ENCODE measurements at places on chromosomes 7 and 10.
A peak's percentile ranks its signal among the peaks of the same experiment; 100 is the strongest.

DNA sequence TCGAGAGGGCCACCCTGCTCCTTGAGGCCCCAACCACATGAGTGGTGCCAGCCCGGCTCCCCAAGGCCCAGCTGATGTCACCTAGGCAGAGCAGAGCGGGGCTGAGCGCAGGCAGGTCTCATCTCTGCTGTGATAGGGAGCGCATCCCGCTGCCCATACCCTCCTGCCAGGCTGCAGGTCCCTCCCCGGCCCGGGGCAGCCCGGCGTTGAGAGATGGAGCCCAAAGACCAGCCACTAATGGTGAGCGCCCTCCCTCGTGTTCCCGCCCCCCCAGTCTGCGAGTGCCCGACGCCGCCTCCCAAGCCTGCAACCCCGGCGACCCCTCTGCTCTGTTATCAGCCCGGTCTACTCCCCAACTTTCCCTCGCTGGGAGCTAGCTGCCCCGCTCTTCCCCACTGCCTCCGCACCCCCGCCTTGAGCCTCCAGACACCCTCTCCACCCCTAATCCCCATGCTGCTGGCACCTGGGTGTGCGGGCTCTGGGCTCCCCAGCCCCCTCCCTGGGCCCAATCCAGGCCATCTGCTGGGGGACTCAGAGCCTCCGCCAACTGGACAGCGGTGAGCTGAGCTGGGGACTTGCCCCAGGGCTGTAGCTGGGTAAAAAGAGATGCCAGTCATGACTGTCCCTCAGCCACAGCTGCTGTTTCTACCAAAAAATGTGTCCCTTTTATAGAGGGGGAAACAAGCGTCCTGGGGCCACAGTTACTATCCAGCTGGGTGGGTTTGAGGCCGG lies 19.7 kb upstream of the CHST12 start:
- DNase-seq: no peak

- DNase-seq: no peak
These were observed 81.8 kb downstream of the SEMA3A start for GRCh38 chr7:84112771-84113170.

- no peak for DNase-seq
These were observed 1.4 kb upstream of the C7orf57 start for GRCh38 chr7:48033922-48034321.

- no peak for DNase-seq
These were observed 37.4 kb downstream of the USP54 start for GRCh38 chr10:73553761-73554160.

- no peak for DNase-seq
These were observed 39.2 kb upstream of the RPA3 start for GRCh38 chr7:7757576-7757975.

GRCh38 chr10:124676416-124677062 lies 67.6 kb downstream of the FAM53B start:
- no peak for DNase-seq

- no peak for DNase-seq
These were observed 22.9 kb upstream of the GPR22 start for GRCh38 chr7:107446988-107447387.

- DNase-seq: peak; percentile 99
These were observed 148.6 kb upstream of the FAM3C start for GRCh38 chr7:121544726-121545125.

- DNase-seq: no peak
These were observed 116.3 kb upstream of the SHH start for GRCh38 chr7:155928583-155928982.

GRCh38 chr10:86370006-86370585 lies 3.5 kb upstream of the GRID1 start:
- DNase-seq: no peak

DNA sequence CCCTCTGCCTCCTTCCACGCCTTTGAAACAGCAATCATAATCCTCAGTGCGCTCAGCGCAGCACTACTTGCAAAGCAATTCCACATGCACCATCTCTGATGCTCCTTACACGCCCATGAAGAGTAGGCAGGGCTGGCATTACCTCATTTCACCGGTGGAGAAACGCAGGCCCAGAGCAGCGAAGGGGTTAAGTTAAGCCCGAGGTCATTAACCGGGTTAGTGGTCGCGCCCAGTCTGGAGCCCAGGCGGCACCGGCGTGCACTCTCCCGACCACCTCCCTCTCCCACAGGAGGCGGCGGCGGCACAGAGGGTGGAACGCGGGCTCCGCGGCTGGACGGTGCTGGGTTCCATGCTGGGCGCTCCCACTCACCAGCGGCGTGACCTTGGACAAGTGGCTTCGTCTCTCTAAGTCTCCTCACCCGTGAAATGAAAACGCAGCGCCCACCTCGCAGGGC lies 515 bp downstream of the FASTK start:
- no peak for DNase-seq

DNA sequence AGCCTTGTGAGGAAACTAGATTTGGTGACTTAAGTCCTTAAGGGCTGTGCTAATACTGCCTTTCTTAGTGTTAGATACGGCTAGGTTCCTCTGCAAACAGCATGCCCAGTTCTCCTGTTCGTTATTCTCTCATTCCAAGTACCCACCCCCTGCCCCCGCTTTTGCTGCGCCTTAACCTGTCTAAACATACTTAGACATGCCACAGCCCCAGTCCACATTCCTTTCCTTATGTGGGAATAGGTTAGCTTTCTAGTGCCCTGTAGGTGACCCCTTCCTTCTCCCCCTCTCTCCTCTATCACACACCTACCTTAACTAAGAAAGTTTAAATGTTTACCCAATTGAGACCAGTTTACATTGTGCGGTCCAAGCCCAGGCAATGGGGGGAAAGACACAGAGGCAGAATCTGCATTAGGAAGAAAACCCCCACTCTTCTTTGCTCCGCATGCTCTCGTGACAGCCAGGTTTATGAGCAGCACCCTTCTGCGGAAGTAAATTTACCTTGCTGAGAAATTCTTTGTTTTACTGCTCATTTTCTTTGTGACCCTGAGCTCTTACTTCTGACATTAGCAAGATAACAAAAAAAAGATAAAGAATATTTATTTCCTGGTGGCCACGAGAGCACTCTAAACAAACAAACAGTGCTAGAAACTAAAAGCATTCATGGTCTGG lies 48.8 kb downstream of the VIM start:
- no peak for DNase-seq

GRCh38 chr7:6650086-6650485 lies 13.0 kb downstream of the ZNF316 start:
- no peak for DNase-seq

- peak; percentile 23 for DNase-seq
These were observed 5.3 kb downstream of the HOXA11 start for GRCh38 chr7:27179503-27180430.

GRCh38 chr7:63070696-63071095 lies 928.0 kb upstream of the ZNF722 start:
- DNase-seq: no peak

- DNase-seq: no peak
These were observed 14.0 kb downstream of the ARL4A start for GRCh38 chr7:12701433-12701832.

Data from SW 1271 (cell line).